ENCODE measurements at places on chromosomes 1 and 21.

DNA sequence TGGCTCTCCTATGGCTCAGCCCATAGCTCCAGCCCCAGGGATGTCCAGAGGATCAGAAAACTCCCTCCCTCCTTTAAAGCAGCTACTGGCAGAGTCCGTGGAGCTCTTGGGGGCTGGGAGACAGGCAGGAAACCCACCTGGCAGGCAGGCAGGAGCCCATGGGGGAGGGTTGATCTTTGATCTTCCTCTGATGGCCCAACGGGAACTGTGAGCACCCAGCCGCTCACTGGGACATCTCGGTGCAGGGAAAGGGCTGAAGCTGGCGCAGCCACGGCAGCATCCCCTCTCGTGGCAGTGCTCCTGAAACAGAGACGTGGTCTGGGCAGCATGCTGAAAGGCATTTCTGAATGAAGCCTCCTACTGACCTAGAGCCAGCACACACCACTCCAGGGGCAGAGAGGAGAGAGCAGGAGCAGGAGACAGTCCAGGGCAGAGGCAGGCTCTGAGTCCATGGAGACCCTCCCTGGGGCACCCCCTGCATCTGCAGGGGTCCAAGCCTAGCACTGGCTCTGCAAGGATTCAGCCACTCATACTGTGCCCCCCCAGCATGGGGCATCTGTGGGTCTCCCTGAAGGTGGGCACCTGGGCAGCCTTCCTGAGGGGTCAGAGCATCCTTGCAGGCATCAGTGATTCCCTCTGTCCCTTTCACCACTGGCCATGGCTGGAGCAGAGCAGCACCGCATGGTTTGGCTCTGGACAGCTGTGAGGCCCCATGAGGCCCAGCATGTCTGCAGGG lies 4.9 kb upstream of the SLX9 start:
- DNase-seq = no peak

DNA sequence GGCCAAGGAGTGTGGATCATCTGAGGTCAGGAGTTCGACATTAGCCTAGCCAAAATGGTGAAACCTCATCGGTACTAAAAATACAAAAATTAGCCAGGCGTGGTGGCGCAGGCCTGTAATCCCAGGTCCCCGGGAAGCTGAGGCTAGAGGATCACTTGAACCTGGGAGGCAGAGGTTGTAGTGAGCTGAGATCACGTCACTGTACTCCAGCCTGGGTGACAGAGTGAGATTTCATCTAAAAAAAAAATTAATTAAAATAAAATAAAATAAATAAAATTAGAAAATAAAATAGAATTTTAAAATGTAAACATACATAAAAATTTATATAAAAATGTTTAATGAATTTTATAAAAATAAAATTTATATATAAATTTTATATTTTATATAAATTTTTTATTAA lies 5.8 kb upstream of the VPS26C start:
- no peak for DNase-seq

- DNase-seq = no peak
Observed at GRCh38 chr1:110726755-110727154, 52.0 kb upstream of the KCNA3 start.

- DNase-seq = no peak
Observed at GRCh38 chr1:25174363-25174729, 58.0 kb downstream of the SYF2 start.

DNA sequence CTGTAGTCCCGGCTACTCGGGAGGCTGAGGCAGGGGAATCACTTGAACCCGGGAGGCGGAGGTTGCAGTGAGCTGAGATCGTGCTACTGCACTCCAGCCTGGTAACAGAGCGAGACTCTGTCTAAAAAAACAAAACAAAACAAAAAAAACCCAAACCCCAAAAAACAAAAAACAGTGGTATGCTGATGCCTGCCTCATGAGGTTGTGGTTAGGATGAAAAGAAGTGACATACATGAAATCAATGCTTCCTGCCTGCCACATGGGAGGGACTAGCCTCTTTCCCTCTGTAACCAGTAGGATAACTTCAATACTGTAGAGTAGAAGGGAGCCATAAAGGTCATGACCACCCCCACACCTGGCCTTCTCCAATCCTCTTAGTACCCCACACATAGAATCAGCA lies 55.2 kb downstream of the TENT5C start:
- DNase-seq = no peak

Data from stimulated activated CD4-positive, alpha-beta T cell treated with anti-CD3 and anti-CD28 coated beads, Interleukin-15, amount 100 ng/mL, for 24 hours (primary cell).